ENCODE measurements at places on chromosomes 5 and 9. TPM values are rescaled to one million over a fixed set of nuclear protein-coding genes. Genes with fewer than 3 reads are reported as not detected.
A peak's percentile ranks its signal among the peaks of the same experiment; 100 is the strongest.

DNA sequence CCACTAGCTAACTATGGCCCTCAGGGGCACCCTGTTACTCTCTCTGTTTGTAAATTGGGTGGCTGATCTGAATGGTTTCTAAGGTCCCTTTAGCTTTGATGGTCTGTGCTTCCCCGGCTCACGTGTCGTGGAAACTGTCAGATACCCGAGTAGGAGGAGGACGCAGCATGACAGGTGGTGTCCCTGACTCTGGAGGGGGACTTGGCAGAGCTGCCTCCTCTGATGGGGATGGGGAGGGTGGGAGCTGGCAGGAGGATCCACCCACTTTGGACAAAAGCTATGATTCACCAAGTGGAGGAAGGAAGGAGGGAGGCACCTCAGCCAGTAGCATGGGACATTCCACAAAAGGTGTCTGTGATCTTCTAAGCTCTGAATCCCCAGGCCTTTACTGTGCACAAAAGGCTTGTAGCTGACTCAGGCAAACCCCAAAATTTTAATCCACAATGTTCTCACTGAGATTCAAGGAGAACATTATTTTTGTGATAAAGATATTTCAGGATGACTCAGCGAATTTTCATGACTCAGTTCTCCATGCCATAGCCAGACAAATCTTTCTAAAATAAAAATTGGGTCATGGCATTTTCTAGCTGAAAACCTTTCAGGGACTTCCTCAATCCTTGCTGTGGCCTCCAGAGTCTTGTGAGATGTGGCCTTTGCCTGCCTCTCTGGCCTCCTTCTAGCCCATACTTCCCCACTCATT lies 131.0 kb upstream of the BRINP1 start:
- DNase-seq = no peak
- peaks cover 6% of the 10 kb centered on the region for H3K36me3 ChIP-seq
- no peaks in the 10 kb centered on the region for H3K4me1 ChIP-seq
- H3K27me3 ChIP-seq = peaks cover 2% of the 10 kb centered on the region

GRCh38 chr5:124634741-124635323 lies 111.6 kb downstream of the ZNF608 start:
- H3K36me3 ChIP-seq = peaks cover 12% of the 10 kb centered on the region
- peaks cover 38% of the 10 kb centered on the region for H3K4me1 ChIP-seq
- no peak for DNase-seq
- H3K27me3 ChIP-seq = peaks cover 7% of the 10 kb centered on the region
- H3K27ac ChIP-seq = peak overlapping the region; percentile 80

DNA sequence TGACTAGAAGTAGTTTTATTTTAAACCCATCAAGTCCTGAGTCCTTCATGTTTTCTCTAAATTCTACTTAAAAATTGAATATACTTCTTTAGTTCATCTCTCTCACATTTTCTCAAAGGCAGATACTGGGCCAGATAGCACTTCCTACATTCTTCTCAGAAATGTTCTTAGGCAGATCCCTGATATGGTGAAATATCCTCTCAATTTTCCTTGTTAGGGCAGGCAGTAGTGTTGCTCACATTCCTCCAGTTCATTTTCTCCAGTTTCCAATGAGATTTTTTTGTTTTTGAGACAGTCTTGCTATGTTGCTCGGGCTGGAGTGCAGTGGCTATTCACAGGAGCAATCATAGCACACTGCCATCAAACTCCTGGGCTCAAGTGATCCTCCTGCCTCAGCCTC lies 5.7 kb downstream of the GCNT1 start:
- H3K36me3 ChIP-seq = no peaks in the 10 kb centered on the region
- peaks cover under 1% of the 10 kb centered on the region for H3K27me3 ChIP-seq
- peaks cover 5% of the 10 kb centered on the region for H3K4me1 ChIP-seq
- DNase-seq = no peak

DNA sequence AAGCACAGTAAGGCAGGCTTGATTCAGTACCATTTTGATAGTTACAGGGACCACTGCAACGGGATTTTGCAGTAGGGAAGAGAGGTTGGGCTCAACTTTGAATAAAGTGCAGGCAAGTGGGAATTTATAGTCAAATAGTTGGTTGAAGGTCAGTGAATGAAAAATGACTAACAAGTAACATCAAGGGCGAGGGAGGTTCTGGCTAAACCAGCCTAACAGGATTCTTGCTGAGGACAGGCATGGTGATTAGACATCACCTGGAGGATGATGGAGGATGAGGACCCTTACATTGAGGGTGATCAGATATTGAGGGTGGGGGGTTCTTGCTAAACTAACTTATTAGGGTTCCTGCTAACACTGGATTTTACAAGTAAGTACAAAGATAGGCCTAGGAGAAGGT lies 66.1 kb upstream of the SMC5 start:
- DNase-seq = no peak
- H3K4me3 ChIP-seq = no peak overlapping the region
- H3K36me3 ChIP-seq = no peaks in the 10 kb centered on the region
- H3K4me1 ChIP-seq = no peaks in the 10 kb centered on the region

Gene OR1L1
- not detected for total RNA-seq

DNA sequence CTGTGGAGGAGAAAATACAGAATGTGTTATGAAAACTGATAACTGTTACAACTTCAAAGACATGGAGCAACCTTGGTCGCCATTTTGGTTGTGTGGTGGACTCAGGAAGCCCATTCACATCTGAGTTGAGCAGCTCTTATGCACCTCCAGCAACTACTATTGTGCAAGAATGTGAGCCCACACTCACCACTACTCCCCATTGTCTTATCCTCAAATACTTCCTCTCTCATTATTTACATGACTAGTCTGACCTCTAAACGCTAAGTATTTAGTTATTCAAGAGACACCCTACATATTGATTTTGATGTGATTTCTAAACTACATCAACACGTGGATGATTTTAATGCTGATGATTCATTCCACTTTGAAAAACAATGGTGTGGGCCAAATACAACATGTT lies 516.6 kb upstream of the CLINT1 start:
- no peaks in the 10 kb centered on the region for H3K36me3 ChIP-seq
- H3K27me3 ChIP-seq = peaks cover 2% of the 10 kb centered on the region
- no peak overlapping the region for H3K4me3 ChIP-seq
- H3K27ac ChIP-seq = peak overlapping the region; percentile 49
- H3K4me1 ChIP-seq = peaks cover 7% of the 10 kb centered on the region
- no peak for DNase-seq

Measured in glutamatergic neuron (in vitro differentiated cells).